ENCODE measurements at places on chromosomes 2 and 18.

- no peak for DNase-seq
These were observed 392.9 kb downstream of the MEIS1 start for GRCh38 chr2:66827851-66828250.

- no peak for DNase-seq
These were observed 42.3 kb downstream of the R3HDM1 start for GRCh38 chr2:135573620-135574019.

DNA sequence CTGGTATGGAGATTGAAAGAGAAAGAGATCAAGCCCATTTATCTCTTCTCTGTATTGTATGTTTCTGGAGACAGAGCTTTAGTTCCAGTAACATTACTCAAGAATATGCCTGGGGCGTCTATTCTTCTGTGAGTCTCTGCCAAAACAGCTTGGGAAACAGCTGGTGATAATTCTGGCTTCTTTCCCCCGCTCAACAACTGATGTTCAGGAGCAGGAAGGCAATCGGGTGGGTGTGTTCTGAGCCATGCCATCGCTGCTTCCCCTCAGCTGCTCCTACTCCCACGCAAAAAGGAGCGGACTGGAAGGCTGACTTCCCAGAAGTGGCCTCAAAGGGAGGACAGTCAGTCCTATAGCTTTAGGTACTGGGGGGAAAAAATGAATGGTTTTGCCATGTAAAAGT, 695.1 kb downstream of the PLCL1 start:
- no peak for DNase-seq

DNA sequence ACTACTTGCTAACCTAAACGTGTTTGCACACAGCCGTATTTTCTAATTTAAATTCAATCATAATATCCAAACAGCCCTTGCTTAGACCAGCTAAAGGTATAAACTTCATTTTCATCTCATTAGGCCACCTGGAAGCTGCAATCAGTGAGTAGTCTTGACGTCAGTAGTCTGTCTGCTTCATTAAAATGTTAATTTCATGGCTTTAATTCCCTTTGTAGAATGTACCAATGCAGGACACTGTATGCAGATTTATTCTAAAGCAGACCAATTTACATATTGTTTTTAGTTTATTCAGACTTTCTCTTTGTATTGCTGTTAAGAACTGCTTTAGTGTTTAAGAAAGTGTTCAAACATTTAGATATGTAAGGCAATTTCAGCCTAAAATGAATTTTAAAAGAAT, 158.2 kb downstream of the LCLAT1 start:
- DNase-seq = no peak

GRCh38 chr2:144270951-144271350, 249.0 kb downstream of the ZEB2 start:
- DNase-seq = no peak
